ENCODE measurements at places on chromosomes 12 and 14.
A peak's percentile ranks its signal among the peaks of the same experiment; 100 is the strongest.

DNA sequence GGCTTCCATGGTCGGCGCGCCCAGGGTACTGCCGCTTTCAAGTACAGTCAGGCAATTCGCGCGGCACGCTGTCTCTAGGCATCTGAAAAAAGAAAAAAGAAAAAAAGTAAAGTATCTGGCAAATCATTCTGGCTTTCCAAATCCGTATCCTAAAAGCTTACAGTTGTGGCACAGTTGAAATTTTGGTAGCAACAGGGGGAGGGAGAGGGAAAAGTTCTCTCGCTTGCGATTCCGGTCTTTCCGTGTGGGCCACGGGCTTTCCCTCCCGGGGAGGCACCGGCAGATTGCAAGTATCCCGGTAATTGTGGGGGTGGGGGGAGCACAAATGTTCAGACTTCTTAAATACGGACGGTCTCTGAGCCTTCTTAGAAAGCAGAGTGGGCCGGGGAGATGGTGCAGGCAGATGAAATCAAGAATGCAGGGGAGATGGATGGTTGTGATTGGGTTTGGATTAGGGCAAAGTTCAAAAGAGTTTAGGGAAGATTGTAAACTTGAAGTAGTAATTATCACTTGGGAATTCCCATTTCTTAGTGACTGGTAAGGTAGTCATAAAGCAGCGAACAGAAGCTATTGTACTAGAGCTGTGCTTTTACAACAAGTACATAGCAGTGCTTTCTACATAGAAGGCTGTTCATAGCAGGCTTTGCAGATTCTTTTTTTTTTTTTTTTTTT, 1.2 kb downstream of the SOCS2 start:
- DNase-seq: no peak

DNA sequence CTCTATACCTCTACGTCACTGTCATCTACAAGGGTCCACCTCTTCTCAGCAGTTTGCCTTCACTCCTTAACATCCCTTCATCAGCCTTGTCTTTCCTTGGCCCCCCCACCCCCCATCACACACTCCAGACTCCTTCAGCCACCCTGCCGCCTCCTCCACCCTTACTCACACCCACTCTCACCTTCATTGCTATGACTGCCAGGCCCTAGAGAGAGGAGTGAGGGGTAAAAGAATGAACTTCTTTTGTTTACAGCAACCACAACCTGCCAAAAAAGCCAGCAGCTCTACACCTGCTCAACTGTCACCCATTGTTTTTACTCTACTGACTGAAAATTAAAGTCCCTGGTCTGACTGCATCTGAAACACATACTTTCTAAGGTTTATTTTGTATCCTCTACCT, 112.8 kb downstream of the DUSP6 start:
- DNase-seq: no peak

DNA sequence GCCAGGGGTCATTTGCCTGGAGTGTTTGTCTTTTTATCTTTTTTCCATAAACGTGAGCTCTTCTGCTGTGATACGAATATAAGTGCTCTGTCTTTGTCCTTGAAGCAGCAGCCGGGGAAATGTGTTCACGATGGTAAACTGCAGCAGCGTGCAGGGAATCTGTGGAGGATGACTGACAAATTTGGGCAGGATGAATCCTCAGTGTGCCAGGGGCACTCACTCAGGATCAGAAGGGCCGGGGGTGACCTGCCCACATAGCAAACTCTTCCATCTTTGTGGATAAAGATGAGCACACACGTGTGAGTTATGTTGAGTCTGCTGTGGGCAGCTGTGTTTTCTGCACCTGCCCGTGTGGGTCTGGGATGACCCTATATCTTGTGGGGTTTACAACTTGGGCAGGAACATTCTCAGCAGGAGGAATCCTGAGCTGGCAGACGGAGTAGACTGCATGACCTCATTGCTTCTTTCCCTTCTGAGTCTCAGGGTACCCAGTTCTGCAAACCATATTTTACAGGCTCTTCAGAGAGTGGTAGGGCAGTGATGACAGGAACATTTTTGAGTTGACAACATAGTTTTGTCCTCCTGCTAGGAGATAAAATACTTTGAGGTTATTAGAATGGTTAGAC, 711 bp downstream of the ANO4 start:
- no peak for DNase-seq

GRCh38 chr12:108645686-108646599, 12.2 kb upstream of the SELPLG start:
- DNase-seq: no peak

GRCh38 chr12:109087250-109087649, 6.0 kb downstream of the ALKBH2 start:
- DNase-seq: no peak

DNA sequence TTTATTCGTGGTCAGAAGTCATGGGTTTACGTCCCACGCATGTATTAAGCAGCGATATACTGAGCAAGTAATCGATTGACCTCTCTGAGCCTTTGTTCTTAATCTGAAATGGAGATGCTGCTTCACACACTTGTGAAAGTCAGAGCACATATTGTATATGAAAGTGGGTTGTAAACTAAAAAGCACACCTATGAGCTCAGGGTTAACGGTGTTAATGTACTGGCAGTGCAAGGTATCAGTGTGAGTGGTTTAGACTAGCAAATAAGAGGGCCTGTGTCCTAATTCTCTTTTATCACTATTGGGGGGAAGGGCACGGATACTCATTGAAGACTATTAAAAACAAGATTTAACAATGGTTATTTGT, 676 bp downstream of the MRPL42 start:
- no peak for DNase-seq

DNA sequence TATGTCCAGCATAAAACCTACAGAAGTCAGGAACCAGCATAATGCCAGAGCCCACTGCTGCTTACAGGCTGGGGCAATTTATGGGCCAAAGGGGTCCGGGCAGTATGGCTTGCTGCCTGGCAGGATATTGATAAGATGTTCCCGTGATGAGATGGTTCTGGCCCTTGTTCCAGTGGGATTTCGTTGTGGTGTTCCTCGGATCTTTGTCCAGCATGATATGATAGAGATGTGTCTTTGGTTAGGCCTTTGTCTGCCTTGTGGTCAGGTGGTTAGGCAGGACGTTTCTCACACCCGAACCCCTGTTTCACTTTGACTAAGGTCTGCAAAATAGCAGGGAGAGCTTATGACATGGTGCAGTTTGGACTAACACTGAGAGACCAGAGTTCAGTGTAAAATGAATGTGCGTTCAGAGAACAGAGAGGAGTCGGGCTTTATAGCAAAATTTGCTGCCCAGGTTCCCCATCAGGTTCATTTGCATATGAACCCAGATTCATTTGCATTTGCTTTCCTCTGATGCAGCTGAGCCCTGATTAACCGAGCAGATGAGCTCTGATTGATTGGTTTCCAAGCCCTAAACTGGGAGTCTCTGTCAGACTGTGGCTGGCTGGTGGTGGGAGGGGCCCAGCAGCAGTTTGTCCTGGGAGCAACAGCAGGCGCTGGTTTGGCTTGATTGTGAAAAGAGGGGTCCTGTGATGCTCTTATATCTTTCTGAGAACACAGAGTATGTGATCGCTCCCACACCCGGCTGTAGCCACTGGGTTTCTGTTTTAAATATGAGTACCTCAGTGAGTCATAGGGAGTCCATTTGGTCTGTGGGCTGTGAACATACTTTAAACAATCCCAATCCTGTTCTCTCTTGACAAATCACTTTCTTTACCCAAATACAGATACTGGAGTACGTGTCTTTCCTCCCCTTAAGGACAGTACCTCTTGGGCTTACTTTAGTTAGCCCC, 156.3 kb upstream of the PZP start:
- no peak for DNase-seq

DNA sequence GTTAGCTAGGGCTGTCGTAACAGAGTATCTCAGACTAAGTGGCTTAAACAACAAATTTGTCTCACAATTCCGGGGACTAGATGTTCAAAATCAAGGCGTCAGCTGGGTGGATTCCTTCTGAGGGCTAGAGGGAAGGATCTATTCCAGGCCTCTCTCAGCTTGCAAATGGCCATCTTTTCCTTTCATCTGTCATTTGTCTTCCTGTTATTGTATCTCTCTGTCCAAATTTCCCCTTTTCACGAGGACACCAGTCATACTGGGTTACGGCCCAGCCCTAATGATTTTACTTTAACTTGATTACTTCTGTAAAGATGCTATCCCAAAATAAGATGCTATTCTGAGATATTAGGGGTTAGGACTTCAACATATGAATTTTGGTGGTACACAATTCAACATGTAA, 119.0 kb upstream of the CPSF6 start:
- DNase-seq: no peak

- DNase-seq: peak; percentile 14
These were observed 227.8 kb downstream of the ZFP36L1 start for GRCh38 chr14:68564826-68565759.

- no peak for DNase-seq
These were observed 208.4 kb downstream of the PPM1H start for GRCh38 chr12:62726471-62726980.

- no peak for DNase-seq
These were observed 31.1 kb upstream of the AMIGO2 start for GRCh38 chr12:47110718-47111391.

GRCh38 chr12:105861227-105861626, 277.5 kb downstream of the NUAK1 start:
- DNase-seq: no peak

DNA sequence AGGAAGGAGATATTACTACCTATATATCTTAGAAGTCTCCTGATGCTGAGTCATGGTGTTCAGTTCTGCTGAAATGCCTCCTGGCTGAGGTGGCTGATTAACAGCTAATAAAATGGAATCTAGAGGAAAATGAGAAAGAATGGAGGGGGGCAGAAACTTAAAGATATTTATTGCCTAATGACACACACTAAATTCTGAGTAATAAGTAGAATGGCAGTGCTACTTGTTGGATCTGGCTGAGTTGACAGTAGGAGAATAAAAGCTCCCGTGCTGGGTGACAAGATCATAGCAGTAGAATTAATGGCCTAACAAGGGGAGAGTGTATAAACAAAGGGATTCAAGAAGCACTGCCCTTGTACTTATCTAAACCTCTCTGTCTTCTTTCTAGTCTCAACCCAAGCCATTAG, 137.5 kb downstream of the CNTN1 start:
- DNase-seq: no peak

GRCh38 chr14:67665868-67666267, 8.6 kb downstream of the VTI1B start:
- no peak for DNase-seq

GRCh38 chr12:129486931-129487330, 416.9 kb downstream of the TMEM132D start:
- DNase-seq: no peak

DNA sequence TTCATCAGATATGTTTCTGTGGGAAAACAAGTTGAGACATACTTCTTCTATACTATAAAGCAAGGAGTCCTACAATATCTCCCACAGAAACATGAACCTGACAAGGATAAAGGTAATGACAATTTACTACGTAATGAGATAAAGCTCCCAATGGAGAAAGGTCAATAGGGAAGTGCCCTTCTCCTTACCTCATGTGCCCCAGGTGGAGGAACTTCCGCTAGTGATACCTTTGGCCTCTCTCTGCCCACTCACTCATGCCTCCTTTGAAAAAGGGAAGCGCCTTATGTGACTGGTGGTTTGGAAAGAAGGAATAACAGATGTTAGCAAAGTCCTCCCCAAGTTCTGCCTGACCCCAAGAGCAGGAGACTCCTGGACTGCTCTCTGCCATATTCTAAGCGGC, 305.3 kb downstream of the ITPR2 start:
- DNase-seq: no peak

DNA sequence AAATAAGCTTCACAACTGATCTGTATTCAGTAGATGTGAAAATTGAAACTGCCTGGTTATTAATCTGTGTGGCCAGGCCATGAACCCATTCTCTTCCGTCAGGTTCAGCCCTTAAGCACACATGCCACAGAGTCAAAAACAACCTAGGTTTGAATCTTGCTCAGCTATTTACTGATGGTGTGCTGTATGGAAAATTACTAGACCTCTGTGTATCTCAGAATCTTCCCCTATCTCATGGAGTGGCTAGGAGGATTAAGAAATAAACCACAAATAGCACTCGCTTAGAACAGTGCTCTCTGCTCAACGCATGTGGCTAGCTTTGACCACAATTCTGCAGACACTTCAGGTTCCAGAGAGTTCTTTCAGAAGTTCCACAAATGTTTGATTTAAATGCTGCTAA, 240.7 kb upstream of the PLEKHG7 start:
- DNase-seq: peak; percentile 68

DNA sequence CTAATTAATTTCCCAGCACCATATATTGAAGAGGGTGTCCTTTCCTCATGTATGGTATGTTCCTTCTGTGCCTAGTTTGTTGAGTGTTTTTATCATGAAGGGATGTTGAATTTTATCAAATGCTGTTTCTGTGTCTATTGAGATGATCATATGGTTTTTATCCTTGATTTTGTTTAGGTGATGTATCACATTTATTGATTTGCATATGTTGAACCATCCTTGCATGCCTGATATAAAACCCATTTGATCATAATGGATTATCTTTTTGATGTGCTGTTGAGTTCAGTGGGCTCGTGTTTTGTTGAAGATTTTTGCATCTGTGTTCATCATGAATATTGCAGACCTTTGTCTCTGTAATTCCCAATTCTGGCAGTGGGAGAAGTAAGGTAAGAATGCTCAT, 44.6 kb downstream of the RASSF8 start:
- DNase-seq: no peak

- DNase-seq: no peak
These were observed 60.9 kb upstream of the ARID2 start for GRCh38 chr12:45668641-45669040.

DNA sequence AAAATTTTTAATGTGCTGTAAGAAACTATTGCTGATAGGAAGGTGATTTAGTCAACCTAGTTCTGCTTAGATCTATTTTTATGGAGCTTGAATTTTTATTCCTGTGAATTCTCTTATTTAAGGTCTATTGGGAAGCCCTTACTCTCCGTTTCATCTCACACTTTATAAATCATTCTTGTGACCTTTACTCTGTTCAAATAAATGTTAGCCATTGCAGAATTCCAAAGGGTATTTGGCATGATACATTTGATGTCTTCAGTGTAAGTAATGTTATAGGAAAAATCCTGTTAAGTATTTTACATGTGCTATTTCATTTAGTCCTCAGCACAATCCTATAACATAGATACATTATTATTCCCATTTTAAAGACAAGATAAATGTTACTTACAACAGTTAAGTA, 12.5 kb downstream of the PTPRQ start:
- DNase-seq: no peak

DNA sequence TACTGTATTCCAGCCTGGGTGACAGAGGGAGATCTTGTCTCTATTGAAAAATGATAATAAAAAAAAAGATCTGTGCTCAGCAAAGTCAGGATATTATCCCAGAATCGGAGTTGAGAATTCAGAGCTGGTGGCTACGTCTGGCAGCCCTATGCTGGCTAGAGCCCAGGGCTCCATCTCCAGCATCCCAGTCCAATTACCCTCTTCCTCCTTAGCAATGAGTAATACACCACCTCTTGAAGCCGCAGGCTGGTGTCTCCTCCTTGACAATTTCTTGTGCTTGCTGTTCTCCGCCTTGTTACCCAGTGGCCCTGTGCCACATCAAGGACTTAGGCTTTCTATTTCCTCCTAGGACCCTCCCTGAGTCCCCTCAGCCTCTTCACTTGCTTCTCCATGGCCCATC, 38.4 kb upstream of the DDX11 start:
- DNase-seq: no peak

GRCh38 chr12:118979763-118980406, 1.5 kb upstream of the SRRM4 start:
- DNase-seq: no peak

Data from CD8-positive, alpha-beta T cell (primary cell).